ENCODE measurements at places on chromosomes 1 and 21.
A peak's percentile ranks its signal among the peaks of the same experiment; 100 is the strongest.

- DNase-seq = no peak
These were observed 85.9 kb downstream of the PGM1 start for GRCh38 chr1:63679076-63679475.

GRCh38 chr1:50894340-50894739 lies 65.7 kb downstream of the FAF1 start:
- no peak for DNase-seq

DNA sequence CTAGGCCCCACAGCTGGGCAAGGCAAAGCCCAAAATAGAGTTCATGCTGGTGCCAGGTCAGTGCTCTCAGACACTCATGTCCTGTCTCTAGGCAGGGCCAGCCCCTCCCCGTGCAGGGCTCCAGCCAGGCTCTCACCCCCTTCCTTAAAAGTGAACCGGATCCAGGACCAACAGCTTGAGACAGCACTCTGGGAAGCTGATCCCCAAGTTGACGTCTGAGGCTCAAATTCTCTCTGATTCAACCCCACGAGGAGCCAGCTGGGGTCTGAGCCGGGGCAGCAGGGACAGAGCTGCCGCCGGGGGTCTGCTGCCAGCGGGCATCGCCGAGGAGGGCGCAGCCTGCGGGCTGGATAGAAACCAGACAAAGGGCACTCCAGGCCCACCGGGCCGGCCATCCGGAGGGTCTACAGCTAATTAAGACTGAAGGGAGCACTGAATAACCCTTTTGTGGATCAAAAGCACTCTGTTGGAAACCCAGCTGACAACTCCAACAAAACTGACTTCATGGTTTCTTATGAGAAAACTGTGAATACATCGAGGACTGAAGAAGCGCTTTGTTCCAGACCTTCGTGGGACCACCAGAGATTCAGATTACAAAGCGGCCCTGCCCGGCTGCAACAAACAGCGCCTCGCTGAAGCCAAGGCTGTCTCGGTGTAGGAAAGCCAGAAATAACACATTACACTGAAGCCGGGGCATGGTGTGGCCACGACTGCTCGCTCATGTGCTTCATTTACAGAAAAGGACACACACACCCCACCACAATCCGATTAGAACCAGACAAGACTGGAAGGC lies 95.8 kb downstream of the PSMG1 start:
- no peak for DNase-seq

GRCh38 chr1:99439433-99440075 lies 175.3 kb downstream of the PLPPR4 start:
- DNase-seq = no peak

DNA sequence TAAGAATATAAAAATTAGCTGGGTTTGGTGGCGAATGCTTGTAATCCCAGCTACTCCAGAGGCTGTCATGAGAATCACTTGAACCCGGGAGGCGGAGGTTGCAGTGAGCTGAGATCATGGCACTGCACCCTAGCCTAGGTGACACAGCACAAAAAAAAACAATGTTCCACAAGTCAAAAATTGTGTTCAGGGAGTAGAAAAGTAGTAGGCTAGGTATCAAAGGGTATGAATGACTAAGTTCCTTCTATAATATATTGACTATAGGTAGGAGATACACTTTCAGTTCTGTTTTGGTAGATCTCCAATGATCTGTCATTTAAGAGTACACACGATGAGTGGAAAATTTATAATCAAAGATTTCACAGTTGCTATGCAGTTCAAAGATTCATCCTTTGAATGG lies 16.7 kb downstream of the USP48 start:
- DNase-seq = no peak

DNA sequence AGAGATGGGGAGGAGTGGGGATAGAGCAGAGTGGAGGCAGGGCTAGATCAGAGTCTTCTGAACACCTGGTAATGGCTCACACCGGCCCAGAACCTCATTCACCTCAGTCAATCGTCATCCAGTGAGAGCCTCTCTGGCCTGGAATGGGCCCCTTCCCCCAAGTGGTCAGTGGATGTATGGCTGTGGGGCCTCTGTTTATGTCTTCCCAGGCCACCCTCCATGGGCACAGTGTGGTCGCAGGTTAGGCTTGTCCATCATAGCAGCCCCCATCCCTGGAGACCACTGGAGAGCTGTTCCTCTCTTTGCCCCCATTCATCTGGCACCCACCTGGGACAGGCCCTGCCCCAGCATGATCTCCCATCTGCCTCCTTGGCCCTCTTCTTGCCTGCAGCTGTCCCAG lies 29.6 kb upstream of the TENT5C start:
- no peak for DNase-seq

DNA sequence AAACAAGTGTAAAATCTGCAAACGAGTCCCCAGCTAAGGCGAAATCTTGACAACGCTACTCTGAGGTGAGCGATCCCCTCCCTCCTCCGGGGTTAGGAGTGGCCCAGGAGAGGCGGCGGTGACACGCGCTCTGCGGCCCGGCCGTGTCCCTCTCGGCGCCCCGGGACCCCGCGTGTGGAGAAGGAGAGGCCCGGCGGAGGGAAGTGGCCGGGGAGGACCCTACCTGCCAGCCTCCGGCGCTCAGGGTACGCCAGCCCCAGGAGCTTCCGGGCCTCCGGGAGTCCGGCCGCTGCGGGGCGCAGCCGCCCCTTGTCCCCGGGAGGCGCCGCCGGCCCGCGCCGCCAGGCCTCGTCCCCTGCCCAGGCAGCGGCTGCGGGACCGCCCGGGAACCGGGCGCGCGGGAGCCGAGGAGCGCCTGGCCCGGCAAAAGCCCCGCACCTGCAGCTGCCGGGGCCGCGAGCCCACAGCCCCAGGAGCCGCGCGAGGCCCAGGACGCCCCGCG lies 543 bp downstream of the ABCB10 start:
- DNase-seq = no peak

DNA sequence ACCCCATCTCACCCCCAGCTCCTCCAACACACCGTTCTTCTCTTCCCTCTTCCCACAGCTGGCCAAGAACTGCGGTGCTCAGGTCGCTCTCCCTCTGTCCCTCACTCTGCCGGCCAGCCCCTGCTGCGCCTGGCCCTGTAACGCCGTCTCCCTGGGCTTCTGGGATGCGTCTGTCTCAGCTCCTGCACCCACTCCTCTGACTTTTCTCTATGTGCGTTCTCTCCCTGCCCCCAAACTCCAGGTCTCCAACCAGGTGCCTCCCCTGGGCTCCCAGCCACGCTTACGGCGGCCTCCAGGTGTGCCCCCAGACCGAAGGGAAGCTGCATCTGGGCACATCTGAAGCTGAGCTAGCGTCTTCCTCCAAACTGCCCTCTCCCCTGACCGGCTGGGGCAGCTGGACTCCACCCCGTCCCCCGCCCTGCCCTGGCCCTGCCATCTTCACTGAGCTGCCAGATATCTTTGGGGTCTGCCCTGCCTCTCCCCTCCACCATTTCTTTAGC lies 2.6 kb downstream of the KRTAP10-12 start:
- DNase-seq = peak; percentile 26

GRCh38 chr1:82706741-82707140 lies 906.0 kb downstream of the ADGRL2 start:
- DNase-seq = no peak

- no peak for DNase-seq
These were observed 1.4 kb upstream of the CACNA1S start for GRCh38 chr1:201113451-201114244.

DNA sequence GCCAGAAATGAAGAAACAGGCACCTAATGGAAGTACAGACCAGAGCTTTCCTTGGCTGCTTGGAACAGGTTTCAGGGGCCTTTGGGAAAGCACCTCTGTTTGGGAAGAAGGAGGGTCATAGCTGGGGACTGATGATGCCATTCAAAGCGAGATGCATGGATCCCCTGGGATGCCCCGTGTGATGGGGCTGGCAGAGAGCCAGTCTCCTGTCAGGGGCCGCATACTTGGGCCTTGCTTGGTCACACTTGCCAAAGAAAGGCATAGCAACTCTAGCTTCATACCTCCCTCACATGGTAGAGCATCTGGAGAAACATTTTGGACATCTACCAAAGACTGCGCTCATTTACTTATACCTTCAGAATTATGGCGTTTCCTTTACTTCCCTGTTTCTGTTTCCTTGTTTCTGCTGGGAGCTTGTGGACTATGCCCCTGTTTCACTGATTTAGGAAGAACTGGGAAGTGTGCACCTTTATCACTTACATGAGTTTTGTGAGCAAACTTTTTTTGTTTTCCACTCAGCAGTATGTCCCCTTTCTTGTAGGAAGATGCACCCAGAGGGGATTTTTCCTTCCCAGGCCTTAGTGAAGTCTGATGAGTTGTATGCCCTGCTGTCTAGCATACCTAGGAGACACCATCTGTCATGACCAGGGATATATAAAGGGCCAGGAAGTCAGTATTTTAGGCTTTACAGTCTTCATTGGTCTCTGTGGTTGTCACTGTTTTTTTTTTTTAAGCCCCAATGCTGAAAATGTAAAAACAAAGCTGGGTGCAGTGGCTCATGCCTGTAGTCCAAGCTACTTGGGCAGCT lies 19.8 kb upstream of the ST3GAL3 start:
- DNase-seq = no peak

DNA sequence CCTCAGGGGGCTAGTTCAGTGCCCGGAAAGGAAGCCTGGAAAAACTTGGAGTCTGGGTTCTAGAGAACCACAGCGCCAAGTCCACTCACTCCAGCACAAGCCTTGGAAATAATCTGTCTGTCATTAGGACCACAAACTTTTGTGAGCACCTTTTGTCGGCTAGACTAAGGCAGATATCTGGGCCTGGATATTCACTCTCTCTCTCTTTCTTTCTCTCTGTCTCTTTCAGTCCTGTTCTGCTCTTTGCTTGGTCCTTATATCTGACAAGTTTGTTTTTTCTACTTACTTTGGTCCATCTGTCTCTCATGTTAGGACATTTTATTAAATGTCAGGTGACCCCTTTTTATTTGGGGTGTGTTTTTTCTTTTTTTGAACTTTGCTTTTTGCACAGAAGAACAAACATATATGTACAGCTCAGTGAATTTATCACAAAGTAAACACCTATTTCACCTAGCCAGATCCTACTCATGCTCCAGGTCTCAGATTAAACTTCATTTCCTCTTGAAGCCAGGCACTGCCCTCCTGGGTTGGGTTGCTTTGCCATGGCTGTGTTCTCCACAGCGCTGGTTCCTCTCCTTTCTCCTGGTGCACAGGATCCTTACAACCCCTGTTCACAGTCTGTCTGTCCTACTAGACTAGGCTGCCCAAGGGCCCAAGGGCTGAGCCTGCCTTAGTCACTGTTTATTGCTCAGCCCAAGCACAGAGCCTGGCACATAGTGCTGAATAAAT lies 40.8 kb downstream of the TCEANC2 start:
- DNase-seq = no peak

DNA sequence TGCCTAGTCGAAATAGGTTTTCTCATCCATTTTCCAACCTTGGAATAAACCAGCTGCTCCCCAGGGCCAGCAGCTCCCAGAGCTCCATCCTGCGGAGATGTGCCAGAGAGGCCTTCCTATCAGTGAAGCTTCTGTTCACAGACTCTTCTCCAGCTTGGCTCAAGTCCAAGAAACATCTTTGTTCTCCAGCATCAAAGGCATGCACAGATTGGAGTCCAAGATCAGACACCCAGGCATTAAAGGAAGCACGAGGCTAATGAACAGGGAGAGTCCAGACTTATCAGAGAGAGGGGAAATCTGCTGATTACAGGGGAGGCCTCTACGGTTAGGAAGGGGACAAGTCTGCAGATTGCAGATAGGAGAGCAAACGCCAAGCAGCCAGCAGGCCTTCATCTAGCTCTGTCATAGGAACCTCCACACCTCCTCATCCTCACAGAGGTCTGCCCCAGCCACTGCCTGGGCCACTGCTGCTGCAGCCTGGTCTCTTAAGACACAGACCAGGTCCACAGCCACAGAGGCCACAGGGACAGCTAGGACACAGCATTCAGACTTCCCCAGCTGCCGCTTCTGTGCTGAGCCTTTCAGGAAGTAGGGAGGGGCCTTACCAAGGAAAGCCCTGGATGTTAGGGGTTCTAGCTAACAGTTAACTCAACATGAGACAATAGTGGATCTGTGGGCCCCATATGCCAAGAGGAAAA lies 3.4 kb downstream of the PRR9 start:
- DNase-seq = no peak

DNA sequence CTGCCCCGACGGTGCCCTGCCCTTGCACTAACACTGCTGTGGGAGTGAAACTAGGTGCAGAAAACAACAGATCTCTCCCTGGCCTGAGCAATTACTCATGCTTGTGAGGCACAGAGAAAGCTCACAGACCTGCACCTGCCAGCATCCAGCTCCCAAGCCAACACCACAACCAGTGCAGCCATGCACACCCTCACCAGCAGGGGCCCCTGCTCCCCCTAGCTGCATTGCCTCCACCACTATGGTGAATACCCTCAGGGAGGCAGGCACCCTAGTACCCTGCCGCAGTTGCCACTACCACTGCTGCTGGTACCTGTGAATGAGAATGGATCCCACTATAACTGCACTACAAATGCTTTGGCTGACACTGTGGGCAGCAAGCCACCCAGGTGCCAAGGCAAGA lies 7.1 kb upstream of the DIRAS3 start:
- DNase-seq = no peak

- peak; percentile 58 for DNase-seq
These were observed 183.6 kb upstream of the RAB4A start for GRCh38 chr1:229087339-229087738.

- DNase-seq = peak; percentile 64
These were observed 45.7 kb downstream of the NAV1 start for GRCh38 chr1:201584471-201585092.

DNA sequence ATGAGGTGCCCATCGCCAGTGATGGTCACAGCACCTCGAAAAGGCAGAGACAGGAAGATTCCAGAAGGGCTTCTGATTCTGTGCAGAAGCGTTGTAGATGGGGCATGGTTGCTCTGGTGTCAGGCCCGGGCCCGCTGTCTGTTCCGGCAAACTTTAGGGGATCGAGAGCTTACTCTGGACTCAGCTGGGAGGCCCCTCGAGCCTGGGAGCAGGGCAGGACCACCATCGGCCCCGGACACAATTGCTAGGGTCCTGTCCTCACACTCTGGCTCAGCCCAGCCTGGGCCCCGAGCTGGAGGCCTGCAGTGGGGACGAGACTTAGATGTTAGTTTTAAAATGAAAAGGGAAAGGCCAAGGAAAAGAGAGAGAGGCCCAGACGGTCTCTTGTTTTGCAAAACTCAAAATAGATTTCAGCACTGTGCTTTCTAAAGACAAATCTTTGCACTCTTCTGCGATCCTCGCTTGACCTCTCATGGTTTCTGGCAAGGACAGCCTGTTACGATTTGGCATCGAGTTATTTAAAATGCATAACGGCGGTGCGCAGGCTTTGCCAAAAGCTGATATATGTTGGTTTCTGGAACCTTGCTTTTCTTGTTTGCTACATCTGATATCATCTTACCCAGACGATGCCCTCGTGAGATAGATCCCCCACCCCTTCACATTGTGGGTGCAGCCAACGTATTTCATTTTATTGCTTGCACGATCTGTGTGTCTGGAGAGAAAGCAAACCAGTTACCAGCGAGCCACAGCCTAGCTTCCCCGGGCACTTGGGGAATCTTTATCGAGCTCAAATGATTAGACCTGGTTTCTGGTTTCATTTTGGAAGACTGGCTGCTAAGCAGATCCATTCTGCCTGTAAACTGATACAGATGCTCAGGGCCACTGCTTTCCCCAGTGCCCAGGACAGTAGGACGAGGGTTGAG lies 58.0 kb downstream of the PRDM16 start:
- DNase-seq = no peak

DNA sequence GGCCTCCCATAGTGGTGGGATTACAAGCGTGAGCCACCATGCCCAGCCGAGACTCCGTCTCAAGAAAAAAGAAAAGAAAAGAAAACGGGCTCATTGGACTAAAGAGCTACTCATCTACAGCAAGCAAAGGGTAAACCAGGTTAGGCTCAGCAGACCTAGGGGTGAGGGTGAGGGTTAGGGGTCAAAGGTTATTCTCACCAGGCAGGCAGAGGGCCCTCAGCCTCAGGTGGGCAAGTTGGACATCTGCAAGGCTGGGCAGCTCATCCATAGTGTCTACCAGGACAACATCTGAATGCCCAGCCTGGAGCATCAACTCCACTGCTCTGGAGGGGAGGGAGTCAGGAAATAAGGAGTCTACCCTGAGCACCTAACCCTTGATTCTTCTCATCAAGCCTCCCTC lies 3.5 kb downstream of the MTMR11 start:
- peak; percentile 13 for DNase-seq
